ENCODE measurements at places on chromosomes 3 and 15.

DNA sequence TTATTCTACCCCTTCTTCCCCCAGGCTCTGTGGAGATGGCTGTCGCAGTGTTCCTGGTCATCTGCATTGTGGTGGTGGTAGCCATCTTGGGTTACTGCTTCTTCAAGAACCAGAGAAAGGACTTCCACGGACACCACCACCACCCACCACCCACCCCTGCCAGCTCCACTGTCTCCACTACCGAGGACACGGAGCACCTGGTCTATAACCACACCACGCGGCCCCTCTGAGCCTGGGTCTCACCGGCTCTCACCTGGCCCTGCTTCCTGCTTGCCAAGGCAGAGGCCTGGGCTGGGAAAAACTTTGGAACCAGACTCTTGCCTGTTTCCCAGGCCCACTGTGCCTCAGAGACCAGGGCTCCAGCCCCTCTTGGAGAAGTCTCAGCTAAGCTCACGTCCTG is 12.9 kb downstream of the SPINT1 start:
- DNase-seq: no peak

- no peak for DNase-seq
Observed at GRCh38 chr15:85010386-85011159, 28.9 kb downstream of the PDE8A start.

- DNase-seq: no peak
Observed at GRCh38 chr3:135237371-135238143, 442.5 kb downstream of the EPHB1 start.

- no peak for DNase-seq
Observed at GRCh38 chr3:99909714-99910495, 92.2 kb downstream of the CMSS1 start.

DNA sequence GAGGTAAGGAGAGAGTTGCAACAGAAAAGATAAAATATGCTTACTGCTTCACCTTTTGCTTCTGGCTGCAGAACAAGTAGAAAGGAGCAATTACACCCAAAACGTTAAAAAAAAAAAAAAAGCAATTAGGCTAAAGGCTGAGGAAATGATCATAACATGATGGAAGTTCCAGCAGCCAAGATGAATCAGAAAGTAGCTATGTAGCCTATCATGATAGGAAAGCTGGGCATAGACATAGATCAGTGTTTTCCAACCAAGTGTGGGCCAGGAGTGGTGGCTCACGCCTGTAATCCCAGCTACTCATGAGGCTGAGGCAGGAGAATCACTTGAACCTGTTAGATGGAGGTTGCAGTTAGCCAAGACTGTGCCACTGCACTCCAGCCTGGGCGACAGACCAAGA is 52.6 kb downstream of the AGTR1 start:
- no peak for DNase-seq

DNA sequence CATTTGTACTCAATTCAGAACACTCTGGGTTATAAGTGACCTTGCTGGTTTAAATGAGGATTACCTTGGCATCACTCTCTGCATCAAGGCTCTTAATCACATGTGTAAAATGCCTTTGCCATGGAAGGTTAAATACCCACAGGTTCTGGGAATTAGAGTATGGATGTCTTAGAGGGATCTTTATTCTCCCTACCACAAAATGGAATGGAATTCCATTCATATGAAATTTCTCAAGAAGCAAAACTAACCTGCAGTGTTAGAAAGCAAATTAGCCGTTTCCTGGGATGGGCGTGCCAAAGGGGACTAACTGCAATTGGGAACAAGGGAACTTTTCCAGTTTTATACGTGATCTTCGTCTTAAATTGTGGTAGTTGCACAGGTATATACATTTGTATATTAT is 39.8 kb downstream of the TBL1XR1 start:
- DNase-seq: no peak

- DNase-seq: peak; percentile 17
Observed at GRCh38 chr3:53921296-53921695, 29.6 kb upstream of the SELENOK start.

- no peak for DNase-seq
Observed at GRCh38 chr15:52256930-52257733, 38.5 kb downstream of the MYO5C start.

DNA sequence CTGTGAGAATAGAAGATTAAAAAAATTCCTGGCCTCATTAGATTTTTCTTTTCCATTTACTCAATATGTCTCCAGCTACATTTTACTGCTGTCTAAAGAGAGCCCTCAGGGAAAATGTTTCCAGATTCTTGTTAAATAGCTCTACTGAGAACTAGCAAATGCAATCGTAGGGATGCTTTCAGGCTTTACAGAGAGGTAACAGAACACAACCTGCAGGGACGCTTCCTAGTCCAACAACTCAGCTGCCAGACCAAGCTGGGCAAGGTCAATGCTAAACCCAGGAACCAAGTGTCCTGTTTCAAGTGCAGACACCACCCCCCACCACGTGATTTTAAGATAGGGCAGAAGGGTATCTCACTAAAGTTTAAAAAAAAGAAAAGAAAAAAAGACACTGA is 25.2 kb downstream of the ARHGEF3 start:
- no peak for DNase-seq

GRCh38 chr15:55279746-55280351 is 9.8 kb downstream of the RAB27A start:
- DNase-seq: peak; percentile 76

GRCh38 chr3:16024548-16024947 is 149.9 kb upstream of the GALNT15 start:
- no peak for DNase-seq

DNA sequence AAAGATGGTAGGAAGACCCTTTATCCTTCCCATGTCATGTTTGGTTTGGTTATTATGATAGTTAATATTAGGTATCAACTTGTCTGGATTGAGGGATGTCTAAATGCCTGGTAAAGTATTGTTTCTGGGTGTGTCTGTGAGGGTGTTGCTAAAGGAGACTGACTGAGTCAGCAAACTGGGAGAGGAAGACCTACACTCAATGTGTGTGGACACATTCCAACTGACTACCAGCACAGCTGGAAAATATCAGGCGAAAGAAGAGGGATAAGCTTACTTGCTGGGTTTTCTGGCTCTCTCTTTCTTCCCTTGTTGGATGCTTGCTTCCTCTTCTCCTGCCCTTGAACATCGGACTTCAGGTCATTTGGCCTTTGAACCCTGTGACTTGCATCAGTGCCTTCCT is 1227.6 kb upstream of the EPHA6 start:
- DNase-seq: no peak

- no peak for DNase-seq
Observed at GRCh38 chr15:49229922-49230321, 59.9 kb downstream of the GALK2 start.

DNA sequence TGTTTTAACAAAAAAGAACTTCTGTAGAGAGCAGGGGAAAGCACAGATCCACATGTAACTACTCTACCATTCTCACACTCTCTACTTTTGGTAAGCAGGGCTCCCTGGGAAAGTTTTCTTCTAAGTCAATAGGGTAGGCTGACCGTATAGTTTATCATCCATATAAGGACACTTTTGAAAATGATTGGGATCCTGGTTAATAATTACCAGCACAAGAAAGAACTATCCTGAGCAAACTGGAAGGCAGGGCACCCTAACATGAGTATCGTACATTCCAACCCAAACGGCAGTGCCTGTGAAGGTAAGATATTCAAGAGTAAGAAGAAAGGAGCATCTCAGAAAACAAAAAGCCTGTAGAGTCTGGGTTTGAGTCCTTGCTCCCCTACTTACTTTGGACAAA is 22.1 kb downstream of the SUSD5 start:
- no peak for DNase-seq

DNA sequence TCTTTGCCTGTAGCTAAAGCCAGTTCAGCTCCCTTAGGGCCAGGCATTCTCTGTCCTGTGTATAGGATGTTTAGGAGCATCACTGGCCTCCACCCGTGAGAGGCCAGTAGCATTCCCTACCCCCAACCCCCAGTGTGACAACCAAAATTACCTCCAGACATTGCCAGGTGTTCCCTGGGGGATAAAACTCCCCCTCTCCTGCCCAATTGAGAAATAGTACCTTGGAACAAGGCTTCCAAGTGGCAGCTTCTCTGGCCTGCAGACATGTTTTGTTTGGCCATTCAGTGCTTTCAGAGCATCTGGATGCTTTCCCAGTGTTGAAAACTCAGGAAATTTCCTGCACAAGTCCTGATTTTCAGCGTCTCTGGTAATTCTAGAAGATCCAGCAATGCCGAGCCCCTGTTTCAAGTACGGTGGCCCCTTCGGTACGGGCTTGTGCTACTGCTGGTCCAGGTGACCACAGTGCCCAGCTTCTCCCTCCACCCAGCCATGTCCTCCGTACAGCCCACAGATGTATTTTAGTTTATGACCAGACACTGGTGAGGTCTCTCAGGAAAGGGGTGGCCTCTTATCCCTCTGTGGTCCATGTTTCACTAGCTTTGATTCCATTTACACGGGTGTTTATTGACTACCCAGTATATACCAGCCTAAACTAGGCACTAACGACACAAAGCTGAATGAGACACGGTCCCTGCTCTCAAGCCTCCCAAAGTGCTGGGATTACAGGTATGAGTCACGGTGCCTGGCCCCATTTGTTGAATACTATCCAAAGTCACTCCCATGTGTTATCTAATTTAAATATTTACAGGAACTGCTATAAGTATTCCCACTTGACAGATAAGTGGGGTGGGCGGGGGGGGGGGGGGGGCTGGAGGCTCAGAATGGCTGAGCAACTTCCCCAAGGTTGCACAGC is 125.4 kb upstream of the RAD18 start:
- no peak for DNase-seq

GRCh38 chr3:134544316-134544715 is 58.5 kb downstream of the CEP63 start:
- no peak for DNase-seq

GRCh38 chr3:9916734-9917680 is at the start of gene IL17RC:
Gene IL17RC, plus strand, starts transcription at chr3:9917098. Its CDS starts 218 bp downstream, at chr3:9917316.
- peak; percentile 8 for DNase-seq

GRCh38 chr15:33782966-33783365 is 185.3 kb upstream of the CHRM5 start:
- DNase-seq: no peak

DNA sequence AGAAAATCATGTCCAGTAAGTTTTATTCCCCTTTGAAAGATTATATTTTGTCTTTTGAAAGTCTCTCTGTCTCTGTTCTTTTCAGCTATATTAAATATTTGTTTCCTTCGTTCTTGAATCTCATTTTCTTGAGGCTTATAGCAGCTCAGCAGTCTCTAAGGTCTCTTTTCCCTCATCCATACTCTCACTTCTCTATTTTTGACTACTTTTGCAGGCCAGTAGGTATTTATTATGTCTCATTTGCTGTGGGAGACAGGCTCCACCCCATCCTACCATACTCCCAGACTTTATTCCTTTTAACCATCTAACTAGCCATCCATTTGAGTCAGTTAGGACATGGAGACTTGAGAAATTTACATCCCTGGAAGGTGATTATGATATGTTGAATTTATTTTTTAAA is 71.0 kb downstream of the FILIP1L start:
- DNase-seq: no peak

- DNase-seq: no peak
Observed at GRCh38 chr3:43687499-43687811, 3.3 kb upstream of the ABHD5 start.

- DNase-seq: no peak
Observed at GRCh38 chr3:146501752-146502151, 32.4 kb upstream of the PLSCR2 start.

DNA sequence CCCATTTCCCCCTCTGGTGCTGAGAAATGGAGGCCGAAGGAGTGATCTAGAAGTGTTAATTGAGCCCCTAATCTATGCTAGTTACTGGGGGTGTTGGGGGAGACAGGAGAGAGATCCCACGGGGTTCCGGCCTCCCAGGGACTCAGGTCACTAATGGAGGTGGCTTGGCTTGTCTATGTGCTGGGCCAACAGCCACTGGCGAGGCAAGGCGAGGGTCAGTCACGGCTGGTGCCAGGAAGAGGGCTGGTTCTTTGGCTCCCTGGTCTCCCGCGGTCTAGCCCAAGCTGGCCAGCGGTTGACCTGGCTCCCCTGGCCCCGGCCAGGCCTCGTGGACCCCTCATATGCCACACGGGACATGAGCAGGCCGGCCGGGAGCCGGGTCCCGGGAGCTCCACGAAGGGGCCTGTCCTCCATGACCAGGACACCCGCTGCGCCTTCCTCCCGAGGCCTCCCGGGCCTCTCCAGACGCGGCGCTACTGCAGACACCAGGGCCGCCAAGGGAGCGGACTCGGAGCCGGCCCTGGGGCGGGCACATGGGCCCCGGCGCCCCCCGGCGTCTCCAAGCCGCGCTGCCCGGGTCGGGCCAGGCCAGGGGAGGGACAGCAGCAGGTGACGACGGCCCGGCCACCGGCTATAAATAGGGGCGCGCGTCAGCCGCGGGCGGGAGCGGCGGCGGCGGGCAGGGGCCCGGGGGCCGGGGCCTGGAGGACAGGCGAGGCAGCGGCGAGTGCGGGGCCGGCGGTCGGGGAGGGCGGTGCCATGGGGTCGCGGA is at the start of gene ALPK3:
Gene ALPK3, plus strand, starts transcription at position 663 of the 772 bp plus-strand sequence. Its CDS starts 97 bp downstream, at position 760.
- DNase-seq: no peak

DNA sequence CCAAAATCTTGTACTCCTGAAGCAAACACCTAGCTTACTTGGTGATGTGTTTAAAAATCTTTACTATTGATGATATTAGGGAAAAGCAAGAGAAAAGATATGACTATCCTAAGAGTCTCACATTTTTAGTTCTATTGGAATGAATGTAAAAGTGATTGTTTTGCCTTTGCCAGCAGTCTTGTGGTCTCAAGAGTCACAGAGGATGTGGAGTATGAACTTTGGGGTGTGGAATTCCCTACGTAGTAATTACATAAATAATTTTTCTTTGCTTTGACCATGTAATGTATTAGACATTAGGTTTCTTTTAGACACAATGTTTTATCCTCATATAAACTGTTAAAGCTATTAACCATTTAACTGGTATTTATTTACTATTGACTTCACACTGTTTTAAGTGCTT is 387.6 kb downstream of the NAALADL2 start:
- DNase-seq: no peak

GRCh38 chr15:69881302-69881670 is 216.4 kb downstream of the TLE3 start:
- DNase-seq: no peak

DNA sequence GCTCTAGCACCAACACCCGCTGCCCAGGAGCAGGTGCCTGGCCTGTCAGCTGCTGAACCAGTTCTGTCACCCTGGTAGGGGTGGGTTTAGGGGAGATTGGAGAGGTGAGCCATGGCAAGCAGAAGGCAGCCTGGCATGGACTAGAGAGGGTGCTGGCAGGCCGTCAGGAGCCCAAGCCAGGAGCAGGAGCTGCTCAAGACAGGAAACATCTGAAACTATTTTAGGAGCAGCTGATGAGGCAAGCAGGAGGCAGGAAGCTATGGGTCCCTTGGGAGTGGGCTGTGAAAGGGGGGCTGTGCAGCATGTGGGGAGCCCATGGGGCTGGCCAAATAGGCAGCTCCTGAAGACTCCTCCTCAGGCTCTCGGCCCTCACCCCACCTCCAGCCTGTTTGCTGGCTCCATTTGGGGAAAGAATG is 2.3 kb downstream of the INKA1 start:
- no peak for DNase-seq

DNA sequence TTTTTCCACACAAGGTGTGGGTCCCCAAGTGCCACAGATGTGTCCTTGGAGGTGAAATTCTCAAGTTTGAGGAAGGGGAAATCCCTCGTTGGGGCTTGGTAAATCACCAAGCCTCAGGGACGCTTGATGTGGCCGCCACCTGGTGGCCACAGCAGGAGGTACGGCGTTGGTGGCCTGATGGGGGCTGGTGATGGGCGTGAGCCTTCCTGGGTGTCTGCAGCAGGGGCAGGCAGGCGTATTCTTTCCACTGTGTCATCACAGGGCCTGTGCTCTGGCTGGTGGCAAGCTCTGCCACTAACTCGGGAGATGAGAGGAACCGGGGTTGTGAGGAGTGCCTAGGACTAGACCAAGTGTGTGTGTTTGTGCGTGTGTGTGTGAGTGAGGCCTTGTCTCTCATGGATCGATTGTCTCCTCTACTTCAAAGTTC is 4.2 kb downstream of the ACOX2 start:
- DNase-seq: peak; percentile 83
